ENCODE measurements at places on chromosomes 13 and 19.
A peak's percentile ranks its signal among the peaks of the same experiment; 100 is the strongest.

- DNase-seq, result no peak
These were observed 6.2 kb downstream of the KLF5 start for GRCh38 chr13:73065036-73065435.

DNA sequence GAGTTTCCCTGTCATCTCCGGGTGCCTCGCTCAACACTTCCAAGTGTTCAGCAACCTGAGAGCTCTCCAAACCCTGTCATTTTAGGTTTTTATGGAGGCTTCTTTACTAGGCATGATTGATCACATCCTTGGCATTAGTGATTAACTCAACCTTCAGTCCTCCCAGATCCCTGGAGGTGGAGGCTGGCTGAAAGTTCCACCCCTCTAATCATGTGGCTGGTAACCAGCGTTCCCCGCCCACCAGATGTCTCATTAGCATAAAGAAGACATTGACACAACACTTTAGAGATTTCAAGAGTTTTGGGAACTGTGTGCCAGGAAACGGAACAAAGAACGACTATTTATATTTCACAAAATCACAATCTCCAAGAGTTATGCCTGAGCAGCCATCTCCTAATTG, 71.1 kb upstream of the RGCC start:
- no peak for DNase-seq

GRCh38 chr13:109606520-109606919, 179.9 kb downstream of the IRS2 start:
- DNase-seq, result no peak

- DNase-seq, result no peak
These were observed 886.7 kb upstream of the PCDH20 start for GRCh38 chr13:62302341-62302740.

DNA sequence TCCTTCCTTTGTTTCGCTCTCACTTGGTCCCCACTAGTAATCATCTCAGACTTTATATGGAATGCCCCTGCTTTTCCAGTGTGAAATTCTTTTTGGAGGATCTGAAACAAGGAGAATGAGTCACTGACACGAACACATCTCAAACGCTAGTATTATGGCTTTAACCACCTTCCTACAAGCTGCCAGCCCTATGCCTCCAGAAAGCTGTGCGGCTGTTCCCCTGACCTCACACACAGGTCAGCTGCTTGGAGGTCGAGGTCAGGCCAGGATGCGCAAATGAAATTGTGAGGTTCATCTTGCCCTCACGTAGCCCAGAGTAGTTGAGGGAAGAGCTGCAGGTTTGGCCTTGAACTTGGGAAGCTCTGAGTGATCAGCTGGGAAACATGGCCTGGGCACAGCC, 449.8 kb downstream of the FGF9 start:
- DNase-seq, result no peak

- DNase-seq, result no peak
These were observed 63.4 kb downstream of the EFNB2 start for GRCh38 chr13:106471957-106472543.

GRCh38 chr13:24716011-24716410, 35.8 kb downstream of the ATP12A start:
- DNase-seq, result no peak

DNA sequence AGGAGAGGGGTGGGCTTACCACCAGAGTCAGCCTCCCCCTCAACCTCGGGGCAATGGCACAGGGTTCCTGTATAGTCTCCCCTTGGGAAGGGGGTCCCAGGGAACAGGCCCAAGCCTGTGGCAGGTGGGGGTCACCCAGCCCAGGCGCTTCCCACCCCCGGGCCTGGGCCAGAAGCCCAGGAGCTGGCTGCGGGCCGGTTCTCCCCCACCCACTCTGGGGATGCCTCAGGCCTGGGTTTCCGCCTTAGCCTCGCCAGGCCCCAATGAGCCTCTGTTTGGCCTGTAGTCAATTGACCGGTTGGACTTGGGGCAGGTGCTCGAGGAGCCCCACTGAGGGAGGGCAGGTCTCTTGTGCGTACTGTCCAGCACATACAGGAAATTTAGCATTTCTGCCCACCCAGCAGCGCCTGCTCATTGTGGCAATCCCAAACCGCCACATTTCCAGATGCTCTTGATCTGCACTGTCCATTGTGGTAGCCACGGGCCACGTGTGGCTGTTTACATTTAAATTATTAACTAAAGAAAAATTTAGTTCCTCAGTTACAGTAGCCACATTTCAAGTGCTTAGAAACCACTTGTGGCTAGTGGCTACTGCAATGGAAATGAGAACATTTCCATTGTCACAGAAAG, 9.9 kb downstream of the LYL1 start:
- no peak for DNase-seq

- DNase-seq, result no peak
These were observed 5.5 kb upstream of the CTXN1 start for GRCh38 chr19:7931221-7932061.

- no peak for DNase-seq
These were observed 154.2 kb upstream of the MAB21L1 start for GRCh38 chr13:35630551-35631275.

DNA sequence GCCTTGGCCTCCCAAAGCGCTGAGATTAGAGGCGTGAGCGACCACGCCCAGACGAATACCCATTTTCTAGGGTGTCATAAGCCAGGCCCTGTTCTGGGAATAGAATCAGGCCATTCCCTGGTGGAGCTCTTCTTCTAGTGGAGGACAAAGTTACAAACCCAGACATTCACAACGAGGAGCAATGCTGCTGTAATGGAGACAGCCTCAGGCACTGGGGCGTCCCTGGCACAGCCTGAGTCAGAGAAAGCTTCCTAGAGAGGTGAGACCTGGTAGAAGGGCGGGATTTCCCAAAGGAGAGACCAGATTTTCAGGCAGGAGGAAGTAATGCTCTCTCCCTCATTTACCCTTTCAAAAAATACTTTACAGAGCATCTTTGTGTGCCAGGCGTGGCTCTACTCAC, 12.7 kb downstream of the PRKCG start:
- DNase-seq, result no peak

DNA sequence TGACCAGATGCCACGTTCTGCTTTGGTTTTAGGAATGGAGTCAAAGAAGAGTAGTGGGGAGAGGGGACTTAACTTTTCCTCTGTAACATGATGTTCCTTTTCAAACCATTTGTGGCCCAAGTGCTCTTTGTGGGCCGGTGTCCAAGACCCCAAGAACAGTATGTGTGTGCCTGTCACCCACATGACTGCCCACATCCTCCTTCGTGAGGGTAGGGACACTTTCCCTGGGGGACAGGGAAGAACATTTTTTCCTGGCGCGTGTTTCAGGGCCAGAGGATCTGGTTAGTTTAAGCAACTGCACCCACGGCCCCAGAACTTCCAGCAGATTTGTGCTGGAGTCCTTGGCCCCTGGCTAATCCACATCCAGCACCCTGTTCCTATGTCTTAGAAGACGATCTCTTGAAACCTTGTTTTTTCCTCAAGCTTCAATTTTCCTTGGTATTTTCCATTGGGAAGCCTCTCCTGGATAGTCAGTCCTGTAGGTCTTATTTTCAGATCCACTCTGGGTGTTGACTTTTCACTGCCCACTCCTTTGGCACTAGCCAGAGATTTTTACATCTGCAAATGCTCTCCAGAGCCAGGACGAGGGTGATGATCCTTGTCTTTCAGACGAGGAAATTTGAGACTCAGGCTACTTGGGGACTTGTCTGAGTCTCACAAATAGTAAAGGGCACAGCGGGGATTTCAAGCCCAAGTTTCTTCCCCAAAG, 10.8 kb upstream of the CCDC97 start:
- DNase-seq, result no peak

DNA sequence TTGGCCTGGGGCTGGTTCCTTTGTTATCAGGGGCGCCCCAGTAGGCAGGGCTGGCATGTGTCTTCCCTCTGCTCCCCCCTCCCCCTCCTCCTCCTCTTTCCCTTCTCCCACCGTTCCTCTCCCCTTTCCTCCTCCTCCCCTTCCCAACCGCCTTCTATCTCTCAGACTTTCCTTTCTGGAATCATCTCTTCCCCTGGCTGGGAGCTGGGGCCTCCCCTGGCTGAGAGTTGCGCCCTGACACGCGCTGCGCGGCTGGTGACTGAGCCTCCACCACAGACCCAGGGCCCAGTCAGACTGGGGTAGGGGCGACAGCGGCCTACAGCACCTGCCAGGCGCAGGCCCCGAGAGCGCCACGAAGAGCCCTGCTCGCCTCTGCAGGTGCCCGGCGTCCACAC, 2.8 kb downstream of the PNMA8B start:
- DNase-seq, result no peak

GRCh38 chr19:47315125-47315821, 5.6 kb downstream of the C5AR1 start:
- peak; percentile 41 for DNase-seq

GRCh38 chr13:70817576-70817975, 709.3 kb upstream of the KLHL1 start:
- no peak for DNase-seq

- DNase-seq, result no peak
These were observed 10.1 kb upstream of the TIMM44 start for GRCh38 chr19:7953576-7953975.

- no peak for DNase-seq
These were observed 114.4 kb downstream of the ZAR1L start for GRCh38 chr13:32200741-32201140.

DNA sequence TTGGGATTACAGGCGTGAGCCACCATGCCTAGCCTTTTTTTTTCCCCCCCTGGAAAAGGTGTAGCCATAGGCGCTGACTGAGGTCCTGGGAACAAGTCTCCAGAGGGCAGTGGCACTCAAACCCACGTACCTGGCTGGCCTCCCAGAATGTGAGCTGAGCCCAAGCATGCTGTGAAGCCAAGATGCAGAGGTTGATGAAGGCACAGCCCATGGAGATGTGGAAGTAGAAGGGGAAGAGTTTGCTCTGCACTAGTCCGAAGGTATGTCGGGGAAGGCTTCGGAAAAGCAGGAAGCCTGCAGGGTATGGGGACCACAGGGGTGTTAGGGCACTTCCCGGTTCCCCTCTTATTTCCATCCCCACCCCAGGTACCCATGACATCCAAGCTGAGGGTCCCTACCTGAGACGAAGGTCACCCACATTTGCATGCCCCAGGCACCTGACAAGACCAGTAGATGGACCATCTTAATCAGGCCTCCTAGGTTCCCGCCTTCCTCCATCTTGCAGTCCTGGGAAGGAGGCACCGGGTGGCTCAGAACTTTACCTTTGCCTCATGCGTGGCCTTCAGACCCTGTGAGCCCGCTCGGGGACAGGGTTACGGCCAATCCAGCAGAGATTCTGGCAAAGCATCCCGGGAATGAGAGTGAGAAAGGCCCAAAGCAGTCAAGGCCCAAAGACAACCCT, 805 bp downstream of the TMEM205 start:
- DNase-seq, result no peak

GRCh38 chr13:104779311-104779993, 1713.2 kb upstream of the SLC10A2 start:
- no peak for DNase-seq

GRCh38 chr13:80857321-80857720, 516.4 kb upstream of the SPRY2 start:
- DNase-seq, result no peak

DNA sequence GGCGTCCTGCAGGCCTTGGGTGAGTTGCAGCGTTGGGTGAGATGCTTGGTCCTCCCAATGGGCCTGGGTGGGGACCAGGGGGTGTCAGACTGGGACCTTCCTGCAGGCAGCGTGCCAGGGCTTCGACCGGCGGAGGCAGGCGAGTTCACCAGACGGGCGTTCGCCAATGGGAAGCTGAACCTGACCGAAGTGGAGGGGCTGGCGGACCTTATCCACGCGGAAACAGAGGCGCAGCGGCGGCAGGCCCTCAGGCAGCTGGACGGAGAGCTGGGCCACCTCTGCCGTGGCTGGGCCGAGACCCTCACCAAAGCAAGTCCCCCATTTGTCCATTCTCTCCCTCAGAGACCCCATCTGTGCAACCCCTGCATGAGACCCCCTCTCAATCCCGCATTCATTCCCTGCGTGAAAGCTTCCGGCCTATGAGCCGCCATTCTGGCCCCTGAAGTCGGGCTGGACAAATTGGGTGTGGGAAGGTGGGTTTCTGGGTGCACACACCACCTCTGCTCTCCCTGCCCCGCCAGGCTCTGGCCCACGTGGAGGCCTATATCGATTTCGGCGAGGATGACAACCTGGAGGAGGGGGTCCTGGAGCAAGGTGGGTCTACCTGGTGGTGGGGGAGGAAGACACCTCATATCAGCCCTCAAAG, 1.2 kb downstream of the GTPBP3 start:
- DNase-seq, result no peak

- DNase-seq, result no peak
These were observed 11.3 kb downstream of the CD70 start for GRCh38 chr19:6579450-6580178.

DNA sequence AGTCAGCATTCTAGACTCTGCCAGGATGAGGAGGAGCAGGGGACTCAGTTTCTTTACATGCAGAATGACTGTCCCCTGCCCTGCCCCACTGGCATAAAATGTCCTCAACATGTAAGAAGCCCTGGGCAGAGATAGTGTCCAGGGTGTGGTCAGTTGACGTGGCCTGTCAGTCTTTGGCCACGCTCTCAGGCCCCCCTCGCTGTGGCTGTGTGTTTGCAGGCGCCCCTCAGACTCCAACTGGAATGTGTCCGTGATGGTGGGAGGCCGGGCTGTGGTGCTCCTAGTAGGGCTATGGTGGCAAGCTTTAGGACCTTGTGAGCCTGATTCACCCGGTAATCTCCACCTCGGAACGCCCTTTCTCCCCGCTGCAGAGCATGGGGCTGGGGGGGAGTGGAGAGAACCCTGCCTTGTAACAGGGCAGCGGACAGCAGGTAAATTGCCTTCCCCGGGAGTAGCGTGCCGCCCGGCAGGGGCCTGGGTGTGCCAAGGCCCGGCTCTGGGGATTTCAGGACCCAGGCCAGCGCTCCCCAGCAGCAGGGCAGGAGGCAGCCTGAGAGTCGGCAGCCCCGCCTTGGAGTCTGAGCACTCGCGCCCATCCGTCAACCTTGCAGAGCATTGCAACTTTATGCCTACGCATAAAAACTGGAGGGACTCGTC, 62.3 kb downstream of the CHST8 start:
- no peak for DNase-seq

GRCh38 chr13:99269627-99270241, 11.6 kb upstream of the GPR18 start:
- no peak for DNase-seq

GRCh38 chr19:5974721-5975387, 3.1 kb downstream of the RANBP3 start:
- peak; percentile 58 for DNase-seq

Data from activated T-cell treated with anti-CD3 and anti-CD28 coated beads, Interleukin-2, amount 50 U/mL, for 48 hours (primary cell).